CD4-positive, alpha-beta T cell (primary cell): ENCODE measurements at places on chromosomes 13 and 19.

DNA sequence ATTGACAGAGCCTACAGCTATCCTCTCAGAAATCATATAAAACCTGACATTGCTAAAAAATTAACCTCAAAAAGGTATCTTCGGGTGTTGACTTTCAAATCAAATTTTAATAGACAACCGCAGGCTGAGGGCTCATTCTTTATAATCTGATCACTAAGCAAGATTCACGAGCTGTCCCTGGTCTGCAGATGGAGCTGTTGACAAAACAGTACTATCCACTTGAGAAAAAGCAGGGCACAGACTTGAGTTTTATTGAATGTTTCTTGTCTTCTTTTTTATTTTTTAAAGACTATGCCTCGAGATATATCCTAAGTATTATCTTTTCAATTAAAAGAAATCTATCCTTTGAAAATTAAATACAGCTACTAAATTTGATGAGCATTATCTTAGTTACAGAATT, 540.5 kb downstream of the PCDH9 start:
- no peaks in the 10 kb centered on the region for H3K4me1 ChIP-seq
- no peak for DNase-seq
- H3K27ac ChIP-seq = no peak overlapping the region
- H3K4me3 ChIP-seq = no peak overlapping the region

DNA sequence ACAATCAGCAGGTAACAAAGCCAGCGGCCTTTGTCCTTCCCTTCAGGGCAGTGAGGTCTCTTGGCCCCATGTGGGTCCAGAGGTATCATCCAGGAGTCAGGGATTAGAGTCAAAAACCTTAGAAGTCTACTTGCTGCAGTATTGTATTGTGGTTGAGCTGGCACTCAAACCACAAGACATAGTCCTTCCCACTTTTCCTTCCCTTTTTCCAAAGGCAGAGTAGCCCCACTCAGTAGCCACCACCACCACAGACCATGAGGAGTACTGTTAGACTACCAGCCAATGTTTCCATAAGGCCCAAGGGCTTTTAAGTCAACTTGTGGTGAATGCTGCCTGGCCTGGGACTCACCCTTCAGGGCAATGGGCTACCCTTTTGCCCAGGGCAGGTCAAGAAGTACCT, 27.1 kb upstream of the CCNA1 start:
- no peaks in the 10 kb centered on the region for H3K4me1 ChIP-seq
- H3K36me3 ChIP-seq = no peaks in the 10 kb centered on the region
- peaks cover 5% of the 10 kb centered on the region for H3K27me3 ChIP-seq
- no peak for DNase-seq
- no peak overlapping the region for H3K4me3 ChIP-seq

DNA sequence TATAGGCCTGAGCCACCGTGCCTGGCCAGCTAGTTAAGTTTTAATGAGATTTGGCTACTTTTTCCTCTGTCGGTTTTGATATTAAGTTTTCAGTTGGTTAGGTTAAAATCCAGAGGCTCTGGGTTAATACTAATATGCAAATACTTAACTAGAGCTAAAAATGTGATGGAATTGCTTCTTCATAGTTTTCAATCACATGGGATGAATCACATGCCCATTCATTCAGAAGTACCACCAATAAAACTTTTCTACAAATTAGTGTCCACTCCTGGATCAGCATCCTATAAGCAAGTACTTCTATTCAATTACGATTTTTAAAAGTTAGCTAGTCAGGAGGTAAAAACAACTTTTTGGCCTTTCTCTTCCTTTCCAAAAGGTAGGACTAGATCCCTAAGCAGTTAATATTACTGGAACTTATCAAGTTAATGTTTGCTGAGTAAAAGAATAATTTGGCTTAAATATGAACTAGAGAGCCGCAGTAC, 4.3 kb downstream of the SLC25A30 start:
- no peaks in the 10 kb centered on the region for H3K27me3 ChIP-seq
- H3K27ac ChIP-seq = no peak overlapping the region
- peaks cover 42% of the 10 kb centered on the region for H3K4me1 ChIP-seq
- no peak overlapping the region for H3K4me3 ChIP-seq
- DNase-seq = no peak

DNA sequence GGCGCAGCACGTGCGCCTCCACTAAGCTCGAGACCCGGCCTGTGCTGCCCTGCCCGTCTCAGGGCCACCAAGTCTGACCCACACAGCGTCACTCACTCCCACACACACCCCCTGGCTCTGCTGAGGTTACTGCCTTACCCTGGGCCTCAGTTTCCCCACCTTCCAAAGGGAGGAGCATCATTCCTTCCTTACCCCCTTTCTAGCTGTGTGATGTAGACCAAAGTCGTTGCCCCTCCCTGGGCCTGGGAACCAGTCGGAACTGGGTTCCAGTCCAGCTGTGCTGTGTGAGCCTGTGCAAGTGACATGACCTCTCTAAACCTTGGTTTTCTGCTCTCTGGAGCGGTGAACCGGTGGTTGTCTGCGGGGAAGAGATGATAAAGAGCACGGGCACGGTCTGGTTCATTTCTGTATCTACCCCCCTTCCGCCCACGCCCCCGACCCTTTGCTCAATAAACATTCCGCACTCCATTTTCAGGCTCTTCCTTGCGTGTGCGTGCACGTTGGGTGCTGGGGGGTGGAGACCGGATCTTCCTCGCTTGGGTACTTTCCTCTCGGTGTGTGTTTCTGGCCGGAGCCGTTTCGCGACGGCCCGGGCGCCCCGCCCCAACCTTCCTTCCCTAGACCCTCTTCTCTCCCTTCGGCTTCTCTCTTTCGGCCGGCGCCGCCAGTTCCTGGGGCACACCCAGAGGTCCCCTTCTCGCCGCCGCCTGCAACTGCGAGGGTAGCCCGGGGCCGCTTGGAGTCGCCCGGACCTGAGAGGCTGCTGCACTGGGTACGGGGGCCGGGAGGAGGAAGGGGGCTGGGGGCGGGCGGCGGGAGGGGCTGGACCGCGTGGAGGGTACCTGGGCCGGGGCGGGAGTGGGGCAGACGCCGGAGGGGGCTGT, at the start of gene ZNF581:
Gene ZNF581, plus strand, starts transcription at position 647 of the 884 bp plus-strand sequence. CDS start 923 bp downstream, outside the sequence.
- peaks cover 15% of the 10 kb centered on the region for H3K36me3 ChIP-seq
- DNase-seq = peak; percentile 72
- no peaks in the 10 kb centered on the region for H3K27me3 ChIP-seq
- peak within 1 kb of the TSS; percentile 71 for H3K27ac ChIP-seq

DNA sequence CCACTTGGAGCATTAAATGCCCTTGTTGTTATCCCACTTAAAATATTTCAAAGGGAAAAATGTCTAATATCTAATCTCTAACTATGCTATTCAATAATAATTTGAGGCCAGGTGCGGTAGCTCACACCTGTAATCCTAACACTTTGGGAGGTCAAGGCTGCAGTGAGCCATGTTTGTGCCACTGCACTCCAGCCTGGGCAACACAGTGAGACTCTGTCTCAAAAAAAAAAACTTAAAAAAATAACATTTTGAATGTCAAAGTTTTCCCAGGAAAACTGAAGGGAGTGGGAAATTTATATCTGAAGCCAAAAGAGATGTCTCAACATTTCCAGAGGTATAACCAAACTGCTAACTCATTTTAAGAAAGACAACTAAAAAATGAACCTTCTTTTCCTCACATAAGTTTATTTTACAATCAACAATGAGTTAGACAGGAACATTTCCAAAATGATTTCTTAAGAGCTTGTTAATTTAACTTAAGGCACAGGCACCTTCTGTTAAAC, 47.9 kb downstream of the CAB39L start:
- H3K27me3 ChIP-seq = no peaks in the 10 kb centered on the region
- H3K36me3 ChIP-seq = no peaks in the 10 kb centered on the region
- H3K27ac ChIP-seq = no peak overlapping the region
- DNase-seq = no peak
- H3K4me1 ChIP-seq = no peaks in the 10 kb centered on the region

DNA sequence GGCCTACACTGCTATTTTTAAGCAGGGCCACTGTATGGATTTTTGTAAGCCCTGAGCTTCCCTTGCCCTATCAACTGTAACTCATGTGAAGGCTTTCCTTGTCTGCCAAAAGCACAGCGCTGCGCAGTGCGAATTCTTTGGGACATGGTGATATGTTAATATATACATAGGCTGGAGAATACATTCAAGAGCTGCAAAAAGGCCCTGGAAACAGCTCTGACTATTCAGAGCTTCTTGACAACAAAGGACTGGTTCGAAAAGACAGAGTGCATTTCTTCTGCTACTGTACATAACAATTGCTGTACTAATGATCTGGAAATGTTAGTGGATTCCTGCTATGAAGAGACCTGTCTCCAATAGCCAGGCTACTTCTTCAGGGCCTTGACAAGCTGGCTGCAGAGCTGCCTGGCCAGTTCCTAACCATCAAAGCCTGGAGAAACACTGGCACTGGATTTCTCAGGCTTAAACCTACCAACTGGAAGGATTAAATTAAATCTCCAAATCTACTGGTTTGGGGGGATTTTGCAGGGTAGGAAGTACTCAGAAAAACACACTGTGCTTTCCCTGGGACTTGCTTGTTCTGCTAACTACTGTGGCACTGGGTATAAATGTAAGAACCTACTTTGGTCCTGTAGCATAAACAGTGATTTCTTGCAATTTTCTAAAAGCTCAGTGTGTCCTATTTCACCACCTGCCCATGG, 246.9 kb downstream of the DNAJC15 start:
- DNase-seq = no peak
- H3K4me3 ChIP-seq = no peak overlapping the region
- H3K36me3 ChIP-seq = no peaks in the 10 kb centered on the region
- no peaks in the 10 kb centered on the region for H3K4me1 ChIP-seq

GRCh38 chr19:58409010-58409790, 751 bp downstream of the ZNF584 start:
- DNase-seq = no peak
- peak overlapping the region; percentile 92 for H3K4me3 ChIP-seq
- H3K4me1 ChIP-seq = peaks cover 27% of the 10 kb centered on the region

DNA sequence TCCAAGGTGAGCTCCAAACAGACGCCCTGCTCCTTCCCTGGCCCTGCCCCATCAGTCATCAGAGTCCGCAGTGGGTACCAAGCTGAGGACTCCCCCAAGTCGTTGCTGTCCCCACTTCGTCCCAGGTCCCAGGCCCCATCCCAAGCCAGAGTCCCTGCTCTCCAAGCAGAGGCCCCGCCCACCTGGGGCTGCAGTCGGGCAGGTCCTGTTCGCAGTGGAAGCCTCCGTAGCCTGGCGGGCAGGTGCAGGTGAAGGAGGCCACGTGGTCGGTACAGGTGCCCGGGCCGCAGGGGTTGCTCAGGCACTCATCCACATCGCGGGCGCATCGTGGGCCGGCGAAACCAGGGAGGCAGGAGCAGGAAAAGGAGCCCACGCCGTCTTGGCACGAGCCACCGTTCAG, 19.4 kb downstream of the NOTCH3 start:
- peaks cover 7% of the 10 kb centered on the region for H3K4me1 ChIP-seq
- no peak overlapping the region for H3K4me3 ChIP-seq
- no peak for DNase-seq
- no peaks in the 10 kb centered on the region for H3K36me3 ChIP-seq

DNA sequence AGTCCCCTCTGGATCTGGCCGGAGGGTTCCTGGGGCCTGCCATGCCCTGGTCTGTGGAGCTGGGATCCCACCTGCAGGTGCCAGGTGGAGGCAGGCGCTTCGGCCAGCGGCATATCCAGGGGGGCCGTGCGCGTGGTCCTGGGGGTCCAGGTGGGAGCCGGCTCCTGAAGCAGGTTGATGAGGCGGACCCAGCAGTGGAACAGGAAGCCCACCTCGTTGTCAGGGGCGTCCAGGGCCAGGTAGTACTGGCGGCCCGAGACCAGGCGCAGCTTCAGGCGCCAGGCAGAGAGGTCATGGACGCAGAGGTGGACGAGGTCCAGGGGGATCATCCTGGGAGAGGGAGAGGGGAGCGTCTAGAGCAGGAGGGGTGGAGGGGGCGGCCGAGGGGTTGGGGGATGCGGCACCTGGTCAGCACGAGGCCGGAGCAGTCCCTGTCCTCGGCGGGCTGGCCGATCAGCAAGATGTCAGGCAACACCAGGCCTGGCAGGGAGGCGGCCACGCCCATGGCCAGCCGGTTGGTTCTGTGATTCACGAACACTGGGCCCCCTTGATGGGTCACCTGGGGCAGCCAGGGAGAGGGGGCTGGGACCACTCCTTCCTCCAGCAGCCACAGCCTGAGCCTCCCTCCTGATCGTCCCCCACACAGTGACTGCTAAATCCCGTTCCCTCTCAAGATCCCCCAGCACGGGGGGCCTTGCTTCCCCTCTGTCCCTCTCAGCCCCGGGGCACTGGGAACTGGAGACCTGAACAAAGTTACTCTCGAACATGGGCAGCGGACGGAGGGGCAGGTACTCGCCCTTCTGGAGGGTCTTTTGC, 678 bp downstream of the GARIN5B start:
- DNase-seq = no peak
- H3K27ac ChIP-seq = no peak overlapping the region
- H3K36me3 ChIP-seq = no peaks in the 10 kb centered on the region
- no peaks in the 10 kb centered on the region for H3K27me3 ChIP-seq
- no peaks in the 10 kb centered on the region for H3K4me1 ChIP-seq

GRCh38 chr19:35178701-35179100, 24.2 kb downstream of the FXYD5 start:
- peaks cover under 1% of the 10 kb centered on the region for H3K36me3 ChIP-seq
- H3K27me3 ChIP-seq = no peaks in the 10 kb centered on the region
- no peak overlapping the region for H3K27ac ChIP-seq

DNA sequence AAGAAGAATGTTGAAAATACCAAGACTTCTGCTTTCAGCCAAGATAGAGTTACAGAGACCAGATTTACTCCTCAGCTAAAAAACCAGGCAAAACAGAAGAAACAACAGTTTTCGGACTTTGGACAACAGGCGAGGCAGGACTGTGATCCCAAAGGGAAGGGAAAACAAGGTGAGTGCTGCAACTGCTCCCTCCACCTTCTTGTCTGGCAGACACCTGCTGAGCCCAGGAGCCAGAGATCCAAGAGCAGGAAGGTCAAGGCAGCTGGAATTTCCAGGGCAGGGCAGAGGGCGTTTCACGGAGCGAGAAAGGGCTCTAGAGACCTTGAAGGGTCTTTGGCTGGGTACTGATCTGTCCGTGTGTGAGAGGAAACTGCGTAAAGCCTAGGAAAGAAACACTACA, 32.9 kb upstream of the SLC7A9 start:
- no peak overlapping the region for H3K27ac ChIP-seq
- peaks cover 2% of the 10 kb centered on the region for H3K36me3 ChIP-seq
- no peak overlapping the region for H3K4me3 ChIP-seq

- no peaks in the 10 kb centered on the region for H3K36me3 ChIP-seq
- H3K27me3 ChIP-seq = no peaks in the 10 kb centered on the region
- no peak overlapping the region for H3K4me3 ChIP-seq
- no peak for DNase-seq
- H3K4me1 ChIP-seq = peaks cover 24% of the 10 kb centered on the region
Measured at GRCh38 chr19:38265921-38266429, 1.6 kb downstream of the SPINT2 start.

DNA sequence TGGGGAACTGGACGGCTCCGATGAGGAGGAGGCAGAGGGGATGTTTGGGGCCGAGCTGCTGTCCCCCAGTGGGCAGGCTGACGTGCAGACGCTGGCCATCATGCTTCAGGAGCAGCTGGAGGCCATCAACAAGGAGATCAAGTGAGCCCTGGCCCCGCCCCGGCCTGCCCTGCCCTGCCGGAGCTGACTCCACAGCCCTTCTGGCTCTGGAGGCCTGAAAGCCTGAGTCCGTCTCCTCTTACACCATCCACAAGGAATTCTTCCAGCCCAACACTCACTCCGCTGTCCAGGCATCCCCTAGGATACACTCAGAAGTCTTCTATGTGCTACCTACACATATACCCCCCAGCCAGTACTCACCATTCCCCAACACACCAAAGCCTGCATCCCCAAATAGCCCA, 17.4 kb downstream of the PPFIA3 start:
- H3K4me1 ChIP-seq = peaks cover 19% of the 10 kb centered on the region
- DNase-seq = no peak
- H3K4me3 ChIP-seq = no peak overlapping the region
- no peaks in the 10 kb centered on the region for H3K36me3 ChIP-seq
- H3K27me3 ChIP-seq = peaks cover 15% of the 10 kb centered on the region

- H3K4me3 ChIP-seq = no peak overlapping the region
- H3K27me3 ChIP-seq = no peaks in the 10 kb centered on the region
- no peak overlapping the region for H3K27ac ChIP-seq
- no peak for DNase-seq
- peaks cover 6% of the 10 kb centered on the region for H3K36me3 ChIP-seq
- H3K4me1 ChIP-seq = peaks cover 13% of the 10 kb centered on the region
Measured at GRCh38 chr13:98443329-98443728, 133.6 kb downstream of the STK24 start.
